Stimulated activated CD4-positive, alpha-beta T cell treated with anti-CD3 and anti-CD28 coated beads, Interleukin-4, amount 100 ng/mL, for 4 hours (primary cell): ENCODE measurements at places on chromosomes 5 and 9.

GRCh38 chr9:17081351-17081750 is 53.5 kb upstream of the CNTLN start:
- no peak for DNase-seq

- DNase-seq: no peak
Observed at GRCh38 chr5:9766581-9766980, 136.4 kb upstream of the TAS2R1 start.

- DNase-seq: no peak
Observed at GRCh38 chr5:168948746-168949145, 352.2 kb downstream of the SLIT3 start.

- DNase-seq: no peak
Observed at GRCh38 chr5:107876261-107876660, 205.5 kb upstream of the EFNA5 start.

DNA sequence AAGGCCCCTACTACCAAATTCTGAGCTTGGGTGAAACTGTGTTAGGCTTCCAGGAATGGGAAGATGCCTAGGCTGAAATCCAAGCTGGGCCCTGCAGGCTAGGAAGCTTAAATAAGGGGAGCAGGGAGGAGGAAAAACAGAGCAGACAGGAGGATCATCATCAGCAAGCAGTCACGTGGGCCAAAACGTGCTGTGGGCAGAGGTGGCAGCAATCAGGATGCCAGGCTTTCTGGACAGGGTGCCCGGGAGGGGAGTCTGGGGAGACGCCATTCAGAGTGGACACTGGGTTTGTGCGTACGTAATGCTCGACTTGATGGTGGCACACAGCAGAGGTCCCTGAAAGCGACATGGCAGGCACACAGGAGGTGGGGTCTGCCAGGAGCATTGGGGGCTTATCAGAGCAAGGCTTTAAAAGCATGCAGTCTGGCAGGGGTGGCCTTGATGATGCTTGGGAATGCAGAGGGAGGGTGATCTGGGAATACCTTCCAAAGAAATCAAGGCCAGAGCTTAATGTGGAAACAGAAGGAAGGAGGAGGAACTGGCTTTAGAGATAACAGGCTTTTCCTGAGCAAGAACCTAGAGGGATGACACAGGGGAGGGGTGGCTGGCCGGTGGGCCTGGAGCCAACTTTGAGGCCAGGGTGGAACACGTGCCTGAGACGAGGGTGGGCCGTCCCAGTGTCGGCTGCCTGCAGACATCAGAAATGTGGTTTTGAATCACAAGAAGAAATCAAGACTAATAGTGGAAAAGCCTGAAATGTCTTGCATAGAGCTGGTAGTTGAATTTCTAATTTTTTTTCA is 212.5 kb downstream of the GADD45G start:
- no peak for DNase-seq
